IMR-90 (cell line): ENCODE measurements at places on chromosomes 7 and 10. TPM values are rescaled to one million over a fixed set of nuclear protein-coding genes. Genes with fewer than 3 reads are reported as not detected.

MYOZ1 gene
- under 0.01 and 0.18 TPM in 2 replicates for total RNA-seq

ZNF727 gene
- total RNA-seq, result not detected in 2 replicates

FXYD4 gene
- total RNA-seq, result not detected in 2 replicates

GRCh38 chr10:95411635-95412034 lies 120.8 kb upstream of the PDLIM1 start:
- no peak for DNase-seq

DNA sequence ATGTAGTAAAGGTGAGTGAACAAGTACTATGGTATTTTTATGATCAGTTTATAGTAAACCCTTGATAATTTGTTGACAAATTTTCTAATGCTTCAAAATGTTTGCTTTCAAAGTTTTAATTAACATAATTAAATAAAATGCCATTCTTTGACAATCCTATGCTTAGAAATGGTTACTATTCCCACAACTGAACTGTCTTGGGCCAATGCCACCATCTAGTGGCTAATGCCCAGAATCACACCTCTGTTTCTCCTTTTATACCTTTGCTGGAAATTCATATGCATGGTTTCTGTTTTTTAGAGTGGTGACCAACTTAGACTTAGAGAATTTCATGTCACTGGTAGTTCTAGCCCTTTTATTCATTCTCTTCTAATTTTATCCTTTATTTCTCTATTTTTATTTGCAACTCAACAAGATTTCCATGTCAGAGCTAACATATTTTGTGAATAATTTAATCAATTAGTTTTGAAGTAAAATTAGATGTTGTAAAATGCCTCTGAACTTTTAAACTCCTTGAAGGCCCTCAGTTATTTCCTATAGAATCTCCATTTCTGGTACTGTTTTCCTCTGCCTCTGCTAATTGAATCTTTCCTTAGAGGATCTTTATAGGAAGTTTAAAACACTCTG lies 31.1 kb downstream of the PCGF5 start:
- peak; percentile 62 for DNase-seq

AKR1C2 gene
- 0.28 and 0.36 TPM in 2 replicates for total RNA-seq

CAMK2B gene
- total RNA-seq, result 0.18 and 0.28 TPM in 2 replicates

LBX1 gene
- not detected in 2 replicates for total RNA-seq

- DNase-seq, result peak; percentile 84
Observed at GRCh38 chr10:33509231-33509831, 174.9 kb upstream of the NRP1 start.

DNA sequence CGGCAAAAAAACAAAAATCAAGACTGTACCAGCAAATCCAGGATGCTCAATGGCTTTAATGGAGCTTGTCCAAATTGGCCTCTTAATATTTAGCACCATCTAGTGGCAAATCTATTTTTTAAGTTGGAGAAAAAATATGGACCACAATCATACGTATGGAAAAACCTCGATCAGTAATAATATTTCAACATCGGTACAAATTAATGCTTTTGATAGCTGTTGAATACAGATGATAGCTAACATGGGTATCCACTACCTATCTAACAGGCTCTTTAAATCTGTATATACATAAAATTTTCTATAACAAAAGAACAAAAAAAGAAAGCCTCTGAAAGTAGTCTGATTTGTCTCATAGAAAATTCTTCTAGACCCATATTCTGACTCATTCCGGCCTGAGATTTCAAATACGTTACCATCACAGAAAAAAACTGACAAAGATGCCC lies 29.2 kb downstream of the COA1 start:
- peak; percentile 82 for DNase-seq

DNA sequence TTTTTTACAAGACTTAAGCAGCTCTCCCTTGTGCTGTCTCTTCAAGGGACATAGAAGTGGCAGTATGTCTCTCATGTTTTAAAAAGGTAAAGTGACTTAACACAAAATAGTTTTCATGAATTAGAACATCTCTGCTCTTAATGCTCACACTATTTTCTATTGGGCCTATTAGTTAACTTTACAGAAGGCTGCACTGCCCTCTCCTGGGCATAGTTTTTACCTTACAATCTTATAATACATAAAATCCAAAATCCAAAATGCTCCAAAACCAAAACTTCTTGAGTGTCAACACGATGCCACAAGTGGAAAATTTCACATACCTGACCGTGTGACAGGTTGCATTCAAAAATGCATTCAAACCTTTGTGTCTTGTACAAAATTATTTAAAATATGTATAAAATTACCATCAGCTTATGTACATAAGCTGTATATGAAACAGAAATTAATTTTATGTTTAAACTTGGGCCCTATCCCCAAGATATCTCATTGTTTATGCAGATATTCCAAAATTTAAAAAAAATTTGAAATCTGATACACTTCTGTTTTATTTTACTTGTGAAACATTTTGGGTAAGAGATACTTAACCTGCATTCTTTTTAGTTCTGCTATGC lies 25.8 kb downstream of the TES start:
- DNase-seq, result peak; percentile 65

DNA sequence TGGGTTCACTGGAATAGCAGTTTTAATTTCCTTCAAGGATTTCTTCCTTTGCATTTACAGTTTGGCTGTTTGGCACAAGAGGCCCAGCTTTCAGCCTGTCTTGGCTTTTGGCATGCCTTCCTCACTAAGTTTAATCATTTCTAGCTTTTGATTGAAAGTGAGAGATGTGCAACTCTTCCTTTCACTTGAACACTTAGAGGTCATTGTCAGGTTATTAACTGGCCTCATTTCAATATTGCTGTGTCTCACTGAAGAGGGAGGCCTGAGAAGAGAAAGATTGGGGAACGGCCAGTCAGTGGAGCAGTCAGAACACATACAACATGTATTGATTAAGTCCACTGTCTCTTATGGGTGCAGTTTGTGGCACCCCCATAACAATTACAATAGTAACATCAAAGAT lies 33.9 kb downstream of the PTTG1IP2 start:
- DNase-seq, result no peak

CLEC5A gene
- not detected in 2 replicates for total RNA-seq

PRF1 gene
- not detected in 2 replicates for total RNA-seq

GRCh38 chr7:1623810-1624209 lies 46.3 kb upstream of the ELFN1 start:
- DNase-seq, result no peak

WASHC2A gene
- total RNA-seq, result 29.4 and 32.5 TPM in 2 replicates

NYAP1 gene
- 0.18 and 0.28 TPM in 2 replicates for total RNA-seq

PARD3 gene
- 34.2 and 37.5 TPM in 2 replicates for total RNA-seq

DNA sequence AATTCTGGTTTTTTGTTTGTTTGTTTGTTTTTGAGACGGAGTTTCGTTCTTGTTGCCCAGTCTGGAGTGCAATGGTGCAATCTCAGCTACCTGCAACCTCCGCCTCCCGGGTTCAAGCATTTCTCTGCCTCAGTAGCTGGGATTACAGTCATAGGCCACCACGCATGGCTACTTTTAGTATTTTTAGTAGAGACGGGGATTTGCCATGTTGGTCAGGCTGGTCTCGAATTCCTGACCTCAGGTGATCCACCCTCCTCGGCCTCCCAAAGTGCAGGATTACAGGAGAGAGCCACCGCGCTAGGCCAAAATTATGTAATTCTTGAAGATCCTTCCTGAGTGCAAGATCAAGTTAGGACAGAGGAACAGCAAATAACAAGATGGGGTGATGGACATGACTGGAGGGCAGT lies 719 bp downstream of the ZNF33B start:
- DNase-seq, result no peak

- peak; percentile 98 for DNase-seq
Observed at GRCh38 chr10:44706745-44707144, 204.4 kb upstream of the TMEM72 start.

ENTPD1 gene
- under 0.01 TPM in 1 of 2 replicates, not detected in the other for total RNA-seq

DNA sequence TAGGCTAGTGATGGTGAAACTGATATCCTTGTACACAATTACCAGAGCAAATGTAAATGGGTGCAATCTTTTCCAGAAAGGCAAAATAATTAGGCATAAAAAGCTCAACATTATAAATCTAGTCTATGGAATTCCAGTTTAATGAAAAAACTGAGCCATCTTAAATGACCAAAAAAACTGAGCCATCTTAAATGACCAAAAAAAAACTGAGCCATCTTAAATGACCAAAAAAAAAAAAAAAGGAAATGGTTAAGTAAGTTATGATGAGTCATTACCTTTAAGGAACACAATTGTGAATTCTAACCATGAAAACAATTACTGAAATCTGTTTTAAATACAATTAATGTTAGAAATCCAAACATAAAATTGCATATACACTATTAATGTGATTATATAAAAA lies 25.3 kb downstream of the USP6NL start:
- peak; percentile 35 for DNase-seq

IFIT3 gene
- 7.3 and 7.8 TPM in 2 replicates for total RNA-seq

GRCh38 chr10:78742730-78743615 lies 325.8 kb upstream of the ZMIZ1 start:
- DNase-seq, result no peak

DNA sequence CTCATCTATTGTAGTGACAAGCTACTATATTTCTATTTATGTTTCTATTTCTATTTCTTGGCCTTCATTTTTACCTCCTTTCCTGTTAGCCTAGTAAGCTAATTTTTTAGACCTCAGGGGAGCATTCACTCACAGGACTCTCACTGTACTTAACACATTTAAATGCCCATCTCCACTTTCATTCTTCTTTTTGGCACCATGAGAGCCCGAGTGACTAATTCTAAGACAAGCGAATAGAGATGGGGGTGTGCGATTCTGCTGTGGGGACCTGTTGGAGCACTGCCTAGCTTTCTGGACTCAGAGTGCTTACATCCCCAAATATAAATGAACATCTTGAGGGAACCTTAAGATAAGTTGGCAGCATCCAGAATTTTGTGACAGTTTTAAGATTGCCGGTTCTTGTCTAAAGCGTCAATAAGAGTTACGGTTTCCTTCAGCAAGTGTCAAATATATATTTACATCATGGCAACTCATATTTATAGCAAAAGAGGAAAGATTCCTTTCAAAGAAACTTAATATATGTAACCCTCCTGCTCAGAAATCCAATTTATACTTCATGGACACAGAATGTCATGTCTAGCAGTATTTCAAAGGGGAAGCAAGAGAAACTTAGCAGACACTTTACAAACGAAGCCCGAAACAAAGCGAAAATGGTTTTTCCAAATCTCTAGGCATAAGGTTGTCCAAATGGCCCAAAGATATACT lies 54.1 kb upstream of the AFAP1L2 start:
- no peak for DNase-seq

HTRA1 gene
- total RNA-seq, result 23.1 and 28.5 TPM in 2 replicates

GRCh38 chr7:17934094-17934493 lies 6.2 kb downstream of the SNX13 start:
- no peak for DNase-seq

DNA sequence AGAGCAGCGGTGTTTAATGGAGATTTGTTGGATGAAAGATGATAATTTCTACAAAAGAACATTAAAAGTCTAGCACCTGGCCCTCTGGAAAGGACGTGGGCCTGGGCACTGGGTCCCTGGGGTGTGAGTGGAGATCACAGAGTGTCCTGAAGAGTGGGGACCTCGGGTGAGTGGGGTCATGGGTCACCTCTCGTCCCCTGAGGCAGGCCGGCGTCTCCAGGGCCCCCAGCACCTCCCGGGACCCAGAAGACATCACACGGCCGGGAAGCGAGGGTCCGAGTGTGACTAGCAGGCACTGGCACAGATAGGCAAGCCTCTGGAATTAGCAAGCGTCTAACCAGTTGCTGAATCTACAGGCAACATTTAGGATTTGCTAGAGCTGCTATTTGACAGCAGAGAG lies 257.2 kb downstream of the MAD1L1 start:
- no peak for DNase-seq

DNA sequence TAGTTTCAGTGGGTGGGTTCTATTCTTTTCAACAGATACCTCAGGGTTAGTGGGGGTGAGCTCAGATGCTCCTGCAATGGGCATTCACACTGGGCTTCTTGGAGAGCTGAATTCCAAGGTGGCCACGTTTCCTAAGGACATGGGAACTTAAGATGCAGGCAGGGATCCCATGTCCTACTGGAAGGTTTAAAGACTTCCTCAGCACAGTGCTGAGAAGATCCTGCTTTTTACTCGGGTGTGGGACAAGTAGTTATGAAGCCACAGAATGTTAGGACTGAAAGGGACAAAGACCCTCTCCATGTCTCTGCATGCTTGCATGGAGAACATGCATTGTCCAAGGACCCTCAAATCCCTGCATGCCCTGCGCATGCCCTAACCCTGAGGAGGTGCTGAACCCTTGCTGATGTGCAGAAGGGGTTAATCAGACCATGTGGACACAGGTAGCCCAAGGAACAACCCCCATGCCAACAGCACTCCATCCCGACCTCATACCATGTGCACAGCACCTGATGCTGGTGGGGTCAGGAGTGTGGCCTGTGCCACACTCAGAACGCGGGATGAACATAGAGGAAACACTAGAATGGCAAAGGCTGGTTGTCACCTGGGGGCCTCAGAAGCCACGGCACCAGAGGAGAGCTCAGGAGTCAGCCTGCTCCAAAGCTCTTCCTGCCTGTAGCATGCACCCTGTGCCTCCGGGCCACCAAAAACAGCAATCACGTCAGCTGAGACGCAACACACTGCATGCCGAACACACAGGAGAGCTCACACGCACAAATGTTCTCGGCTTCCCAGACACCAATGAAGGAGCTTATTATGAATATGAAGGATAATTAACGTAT lies 15.2 kb downstream of the IL2RA start:
- no peak for DNase-seq

GRCh38 chr7:3092468-3092867 lies 48.8 kb upstream of the CARD11 start:
- DNase-seq, result peak; percentile 16

DNA sequence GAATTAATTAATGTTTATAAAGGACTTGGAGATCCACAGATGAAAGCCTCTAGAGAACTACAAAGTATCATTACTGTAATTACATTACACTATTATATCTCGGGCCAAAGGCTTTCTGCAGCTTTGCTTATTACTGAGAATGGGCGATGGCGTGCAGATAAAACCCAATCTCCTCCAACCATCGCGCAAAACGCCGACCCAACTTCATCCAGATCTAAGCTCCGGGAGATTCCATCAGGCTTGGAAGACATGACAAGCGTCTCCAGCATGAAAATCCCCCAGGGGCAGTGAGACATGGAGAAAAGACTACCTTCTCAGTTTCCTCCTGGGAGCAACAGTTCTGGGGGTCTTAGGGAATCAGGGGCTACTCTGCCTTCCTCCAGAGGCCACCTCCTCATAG lies 42.2 kb upstream of the CUX1 start:
- DNase-seq, result no peak

DNA sequence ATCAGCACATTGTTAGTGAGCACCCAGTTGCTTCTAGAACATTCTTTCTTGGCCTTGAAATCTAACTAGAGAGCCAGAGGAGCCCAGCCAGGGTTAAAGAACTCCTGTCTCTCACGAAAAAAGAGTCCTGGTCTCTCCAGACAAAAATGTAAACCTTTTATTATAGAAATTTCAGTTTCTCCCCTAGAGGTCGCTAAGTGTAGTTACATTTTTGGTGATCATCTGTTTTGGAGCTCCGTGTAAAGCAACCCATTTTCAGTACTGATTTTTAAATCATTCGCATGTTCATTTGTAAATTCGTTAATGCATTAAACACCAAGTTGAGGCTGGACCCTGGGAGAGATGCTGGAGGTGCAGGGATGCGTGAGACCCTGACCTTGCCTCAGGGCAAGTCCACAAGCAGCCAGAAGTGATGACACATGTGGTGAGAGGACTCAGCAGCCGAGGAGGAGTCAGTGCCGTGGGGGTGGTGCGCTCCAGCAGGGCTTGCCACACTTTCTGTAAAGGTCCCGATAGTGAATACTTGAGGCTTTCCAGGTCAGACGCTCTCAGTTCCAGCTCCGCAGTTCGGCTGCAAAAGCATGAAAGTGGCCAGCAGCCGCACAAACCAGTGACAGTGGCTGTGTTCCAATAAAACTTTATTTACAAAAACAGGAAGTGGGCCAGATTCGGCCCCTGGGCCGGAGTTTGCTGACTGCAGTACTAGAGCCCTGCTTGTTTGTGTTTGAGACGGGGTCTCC lies 578.6 kb upstream of the FOXK1 start:
- DNase-seq, result peak; percentile 7
